ENCODE measurements at places on chromosomes 5 and 9. TPM values are rescaled to one million over a fixed set of nuclear protein-coding genes. Genes with fewer than 3 reads are reported as not detected.

GRCh38 chr5:122300374-122300773 lies 11.7 kb upstream of the SNCAIP start:
- DNase-seq: no peak

WDR55 gene
- polyA plus RNA-seq: 20.6 TPM

SLC46A2 gene
- 0.47 TPM for polyA plus RNA-seq

- no peak for DNase-seq
These were observed 231.6 kb downstream of the MCTP1 start for GRCh38 chr5:95053253-95053652.

GRCh38 chr5:43007911-43008362 lies 32.2 kb downstream of the ANXA2R start:
- DNase-seq: no peak

CENPH gene
- 20.7 TPM for polyA plus RNA-seq

- no peak for DNase-seq
These were observed 12.8 kb upstream of the FBXL7 start for GRCh38 chr5:15487228-15487627.

- no peak for DNase-seq
These were observed 662.6 kb downstream of the ACTL7B start for GRCh38 chr9:108193026-108193710.

- no peak for DNase-seq
These were observed 84.7 kb upstream of the SLCO6A1 start for GRCh38 chr5:102583276-102584124.

GRXCR2 gene
- not detected for polyA plus RNA-seq

GFI1B gene
- 0.63 TPM for polyA plus RNA-seq

GRCh38 chr5:141570655-141571054 lies 48.1 kb downstream of the DIAPH1 start:
- DNase-seq: no peak

GRCh38 chr9:130707225-130707976 lies 13.8 kb downstream of the EXOSC2 start:
- DNase-seq: no peak

MARVELD2 gene
- 24.1 TPM for polyA plus RNA-seq

DNA sequence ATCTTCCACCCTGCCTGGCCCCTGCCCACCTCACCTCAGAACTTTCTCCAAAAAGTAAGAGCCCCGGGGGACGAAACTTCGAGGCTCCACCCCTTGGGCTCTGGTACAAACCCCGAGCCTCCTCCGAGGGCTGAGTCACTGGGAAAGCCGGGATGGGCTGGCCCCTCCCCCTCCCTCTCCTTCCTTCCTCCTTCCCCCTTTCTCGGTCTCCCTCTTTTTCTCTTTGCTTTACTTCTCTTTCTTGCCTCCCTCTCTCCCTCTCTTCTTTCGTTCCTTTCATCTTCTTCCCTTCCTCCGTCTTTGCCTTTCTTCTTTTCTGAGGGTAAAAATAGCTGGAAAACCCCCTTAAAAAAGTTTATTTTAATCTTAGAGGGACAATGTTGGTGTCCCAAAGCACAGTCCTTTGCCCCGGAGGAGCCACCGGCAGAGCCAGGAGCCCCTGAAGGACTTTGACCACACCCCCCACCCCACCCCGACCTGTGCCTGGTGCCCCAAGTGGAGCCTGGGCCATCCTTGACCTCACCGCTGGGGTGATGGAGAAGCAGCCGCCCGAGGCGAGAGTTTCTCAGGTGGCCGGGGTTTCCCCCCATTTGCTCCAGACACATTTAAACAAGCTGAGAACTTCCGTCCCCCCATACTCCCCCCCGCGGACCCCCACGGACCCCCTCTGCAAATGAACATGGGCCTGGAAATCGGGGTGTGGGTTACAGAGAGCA lies 5.7 kb upstream of the NOTCH1 start:
- no peak for DNase-seq

- DNase-seq: no peak
These were observed 84.4 kb downstream of the INSYN2B start for GRCh38 chr5:169895926-169896325.

DNA sequence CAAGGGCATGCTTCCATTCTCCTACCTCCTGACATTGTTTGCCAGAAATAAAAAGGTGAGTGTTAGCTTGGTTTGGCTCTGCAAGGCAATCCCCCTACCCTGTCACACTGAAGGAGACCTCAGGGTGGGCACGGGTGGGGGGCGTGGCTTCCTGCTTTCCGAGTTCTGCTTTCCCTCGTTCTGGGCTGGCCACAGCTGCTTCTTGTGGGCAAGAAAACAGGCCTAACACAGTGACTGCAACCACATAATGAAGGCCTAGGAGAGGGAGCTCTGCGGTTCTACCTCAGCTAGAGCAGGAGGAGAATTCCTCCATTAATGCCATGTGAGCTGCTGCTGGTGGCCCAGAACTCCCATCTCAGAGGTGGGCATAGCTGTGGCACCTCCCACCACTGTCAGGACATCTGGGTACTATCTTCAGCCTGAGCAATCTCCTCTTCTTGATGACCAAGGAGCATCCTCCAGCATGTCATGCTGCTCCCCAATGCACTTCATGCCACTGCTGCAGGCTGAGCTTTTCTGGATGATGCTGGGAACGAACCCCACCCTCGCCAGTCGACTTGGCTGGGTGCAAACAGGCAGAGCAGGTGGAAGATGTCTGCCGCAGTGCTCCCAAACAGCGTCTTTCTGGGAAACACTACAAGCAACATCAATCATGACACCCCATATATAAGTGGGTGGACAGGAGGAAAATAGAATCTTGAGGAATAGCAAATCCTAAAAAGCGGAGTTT lies 139.5 kb upstream of the RAPGEF1 start:
- DNase-seq: no peak

DNA sequence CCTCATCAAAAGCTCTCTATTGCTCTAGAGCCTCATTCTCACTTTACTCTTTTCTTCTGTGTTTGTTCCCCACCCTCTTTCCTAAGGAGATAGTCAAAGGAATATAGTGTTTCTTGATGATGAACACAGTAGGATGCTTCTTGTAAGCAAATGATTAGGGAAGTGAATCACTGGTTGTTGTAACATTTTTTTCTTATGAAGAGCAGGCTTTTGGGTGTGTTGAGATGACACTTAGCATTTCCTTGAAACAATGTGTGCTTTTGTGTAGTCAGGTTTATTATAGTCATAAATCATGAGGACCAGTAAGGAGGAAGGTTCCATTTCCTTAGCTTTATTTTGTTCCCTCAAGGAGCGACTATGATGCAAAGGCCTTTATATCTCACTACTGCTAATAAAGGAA lies 1991.3 kb upstream of the C9orf72 start:
- no peak for DNase-seq

LVRN gene
- 13.6 TPM for polyA plus RNA-seq

DNA sequence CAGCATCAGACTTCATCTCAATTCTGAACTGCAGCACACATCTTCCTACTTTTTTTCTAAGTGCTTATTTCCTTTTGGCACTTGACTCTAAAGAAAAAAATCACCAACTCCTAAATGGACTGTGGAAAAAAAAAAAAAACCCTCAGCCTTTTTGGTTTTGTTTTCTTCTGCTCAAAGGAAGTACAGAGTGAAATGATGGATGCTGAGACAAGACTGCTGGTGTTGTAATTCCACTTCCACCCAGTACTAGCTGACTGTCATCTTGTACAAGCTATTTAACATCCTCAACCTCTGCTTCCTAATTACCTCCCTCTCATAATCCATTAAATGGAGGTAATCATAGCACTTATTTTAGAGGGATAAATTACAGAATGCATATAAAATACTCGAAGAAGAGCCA lies 171.5 kb upstream of the GNA14 start:
- no peak for DNase-seq

- DNase-seq: no peak
These were observed 667.3 kb downstream of the DTWD2 start for GRCh38 chr5:118321081-118321480.

PAX5 gene
- polyA plus RNA-seq: 0.07 TPM

ZNF366 gene
- 4.4 TPM for polyA plus RNA-seq

DNA sequence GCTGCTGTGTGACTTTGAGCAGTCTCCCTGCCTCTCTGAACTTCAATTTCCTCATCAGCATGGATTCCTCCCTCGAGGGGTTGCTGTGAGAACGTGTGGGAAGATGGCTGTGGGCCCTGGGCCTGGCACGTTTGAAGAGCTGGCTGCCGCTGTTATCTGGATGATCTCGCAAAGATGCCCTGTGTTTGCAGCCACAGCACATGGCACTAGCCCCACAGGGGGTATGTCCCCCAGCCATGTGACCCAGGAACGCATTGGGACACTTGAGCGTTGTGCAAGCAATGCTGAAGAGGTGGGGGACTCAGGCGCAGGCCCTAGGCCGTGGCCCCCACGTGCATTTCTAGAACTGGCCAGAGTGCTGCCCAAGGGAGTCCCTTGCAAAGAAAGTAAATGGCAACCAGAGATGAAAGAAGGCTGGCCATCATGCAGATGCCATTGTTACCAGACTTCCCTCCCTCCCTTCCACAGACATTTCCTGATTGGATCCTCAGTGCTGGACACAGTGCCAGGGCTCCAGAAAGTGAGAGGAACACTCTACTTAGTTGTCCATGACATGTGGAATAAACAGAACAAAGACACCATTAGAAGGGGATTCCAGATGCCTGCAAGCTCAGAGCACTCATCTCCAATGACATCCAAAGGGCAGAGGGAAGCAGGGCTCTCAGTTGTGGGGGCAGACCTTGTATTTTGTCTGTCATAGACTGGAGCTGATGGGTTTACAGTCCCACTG lies 65.1 kb upstream of the NEURL1B start:
- DNase-seq: no peak

GRCh38 chr5:125451622-125452021 lies 705.2 kb upstream of the ZNF608 start:
- DNase-seq: no peak
